Osteoblast (primary cell): ENCODE measurements at places on chromosomes 13 and 19. TPM values are rescaled to one million over a fixed set of nuclear protein-coding genes. Genes with fewer than 3 reads are reported as not detected.

- peak; percentile 83 for DNase-seq
Measured at GRCh38 chr19:47296036-47296435, 13.6 kb upstream of the C5AR1 start.

DNA sequence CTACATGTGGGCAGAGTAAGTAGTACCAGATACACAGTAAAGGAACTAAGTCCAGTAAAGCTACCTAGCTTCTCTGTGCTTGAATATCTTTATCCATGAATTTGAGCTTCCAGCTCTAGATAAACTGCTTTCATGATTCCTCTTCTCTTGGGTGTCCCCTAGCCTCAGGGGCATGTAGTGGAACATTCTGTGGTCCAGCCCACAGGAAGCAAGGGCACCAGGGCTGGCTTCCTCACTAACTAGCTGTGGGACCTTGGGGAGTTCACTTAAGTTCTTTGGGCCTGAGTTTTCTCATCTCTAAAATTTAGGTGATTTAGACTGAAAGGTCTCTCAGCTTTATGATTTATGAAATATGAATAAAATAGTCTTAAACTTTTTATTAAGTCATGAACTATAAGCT lies 185.7 kb downstream of the KATNAL1 start:
- no peak for DNase-seq

GRCh38 chr19:15253061-15253460 lies 20.8 kb upstream of the EPHX3 start:
- no peak for DNase-seq

GRCh38 chr13:51550151-51550550 lies 34.1 kb upstream of the WDFY2 start:
- no peak for DNase-seq

- peak; percentile 78 for DNase-seq
Measured at GRCh38 chr19:12544401-12544876, 6.8 kb downstream of the ZNF564 start.

DNA sequence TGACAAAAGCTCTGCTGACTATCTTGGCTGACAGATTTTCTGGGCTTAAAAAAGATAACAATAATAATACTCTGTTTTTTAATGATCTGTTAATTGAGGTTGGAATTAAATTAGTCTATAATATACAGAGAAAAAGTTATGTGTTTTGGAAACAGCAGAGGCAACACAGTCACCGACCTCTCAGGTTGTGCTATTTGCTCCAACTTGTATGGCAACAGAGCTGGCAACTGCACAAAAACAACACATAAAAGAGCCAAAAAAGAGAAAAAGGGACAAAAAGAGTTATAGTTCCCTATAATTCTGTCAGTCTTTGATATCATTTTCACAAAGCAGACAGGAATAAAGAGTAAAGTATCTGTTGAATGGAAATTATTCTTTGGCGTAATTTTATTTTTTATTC lies 102.3 kb upstream of the POSTN start:
- DNase-seq: no peak

- DNase-seq: peak; percentile 93
Measured at GRCh38 chr19:16325641-16326400, 1.2 kb downstream of the KLF2 start.

Gene ZSCAN4
- under 0.01 and 0.36 TPM in 2 replicates for total RNA-seq

Gene RNF225
- not detected in 2 replicates for total RNA-seq

Gene UGGT2
- 75.4 and 78.2 TPM in 2 replicates for total RNA-seq
